ENCODE measurements at places on chromosomes 7 and 10.

DNA sequence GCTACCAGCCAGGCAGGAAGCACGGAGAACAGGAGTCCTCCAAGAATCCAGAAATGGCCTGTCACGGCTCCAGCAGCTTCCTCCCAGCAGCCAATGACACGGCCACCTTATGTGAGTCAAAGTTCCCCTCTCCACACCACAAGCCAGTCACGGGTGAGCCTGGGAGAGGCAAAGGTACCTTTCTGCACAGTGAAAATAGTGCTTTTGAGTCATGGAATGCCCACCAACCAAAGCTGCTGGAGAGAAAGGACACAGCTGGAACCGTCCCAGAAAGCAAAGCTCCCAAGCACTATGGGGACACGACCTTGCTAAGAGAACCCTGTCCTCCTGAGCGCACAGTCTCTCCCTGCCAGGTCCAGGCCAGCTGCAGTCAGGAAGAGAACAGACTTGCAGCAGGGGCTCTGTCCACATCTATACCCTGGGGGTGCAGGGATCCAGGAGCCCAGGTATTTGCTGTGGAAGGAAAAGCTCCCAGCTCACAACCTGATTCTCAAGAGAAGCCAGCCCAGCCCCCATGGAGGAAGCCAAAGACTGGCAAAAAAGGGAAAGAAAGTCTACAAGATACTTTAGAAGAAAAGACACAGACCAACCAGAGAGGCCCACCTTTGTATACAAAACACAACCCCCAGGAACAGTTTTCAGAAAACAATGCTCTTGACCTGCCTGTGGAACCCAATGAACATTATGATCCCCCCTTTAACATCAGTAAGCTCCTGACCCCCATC, 24.4 kb downstream of the C10orf71 start:
- DNase-seq, result no peak

GRCh38 chr10:87639493-87639892, 20.2 kb upstream of the PAPSS2 start:
- DNase-seq, result no peak

GRCh38 chr7:30562498-30562897, 32.2 kb upstream of the GARS1 start:
- DNase-seq, result no peak

DNA sequence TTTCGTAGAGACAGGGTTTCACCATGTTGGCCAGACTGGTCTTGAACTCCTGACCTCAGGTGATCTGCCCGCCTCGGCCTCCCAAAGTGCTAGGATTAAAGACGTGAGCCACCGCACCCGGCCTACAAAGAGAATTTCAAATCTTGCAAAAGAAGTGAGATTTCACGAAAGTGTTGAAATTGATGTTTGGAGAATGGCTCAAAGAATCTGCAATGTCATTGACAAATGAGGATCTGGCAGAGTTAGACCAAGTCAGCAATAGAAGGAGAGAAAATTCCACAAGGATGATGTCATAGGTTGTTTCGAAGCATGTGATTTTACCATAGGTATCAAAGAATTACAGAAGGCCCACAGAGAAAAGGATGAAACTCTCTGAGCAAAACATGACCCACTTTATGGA, 71.7 kb downstream of the LYZL2 start:
- peak; percentile 74 for DNase-seq

- DNase-seq, result peak; percentile 47
Observed at GRCh38 chr10:8543361-8544056, 489.0 kb downstream of the GATA3 start.

GRCh38 chr10:115969591-115969990, 303.4 kb downstream of the GFRA1 start:
- DNase-seq, result no peak

DNA sequence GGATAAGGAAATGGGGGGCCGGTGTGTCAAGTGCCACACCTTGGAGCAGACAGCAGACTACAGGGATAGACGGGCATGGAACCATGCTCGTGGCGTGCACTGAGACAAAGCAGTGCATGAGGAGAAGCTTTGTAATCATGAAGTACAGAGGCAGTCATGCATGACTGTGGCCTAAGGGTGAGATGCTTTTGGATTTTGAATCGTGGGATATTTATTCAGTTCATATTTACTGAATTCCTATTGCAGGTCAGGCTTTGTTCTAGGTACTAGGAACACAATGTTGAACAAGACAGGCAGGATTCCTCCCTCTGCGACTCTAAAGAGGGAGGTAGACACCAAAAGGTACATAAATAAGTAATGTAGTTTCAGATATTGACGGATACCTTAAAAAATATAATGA, 597.6 kb downstream of the PARD3 start:
- no peak for DNase-seq

DNA sequence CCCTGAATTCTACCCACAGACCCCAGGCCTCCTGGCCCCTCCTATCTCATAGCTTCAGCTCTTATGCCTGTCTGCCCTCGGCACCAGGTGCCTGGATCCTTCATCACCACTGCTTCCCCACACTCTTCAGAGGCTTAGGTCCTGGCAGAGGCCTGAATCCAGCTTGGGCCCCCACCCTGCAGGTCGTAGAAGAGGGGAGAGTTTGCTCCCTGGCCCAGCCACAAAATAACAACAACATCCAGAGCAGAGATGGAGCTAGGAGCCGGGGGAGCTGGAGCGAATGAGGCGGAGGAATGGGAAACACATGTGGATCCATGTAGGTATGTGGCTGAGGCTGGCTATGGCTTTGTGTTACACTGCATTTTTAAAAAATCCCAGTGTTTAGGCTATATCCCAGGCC, 7.8 kb upstream of the OPN4 start:
- no peak for DNase-seq

DNA sequence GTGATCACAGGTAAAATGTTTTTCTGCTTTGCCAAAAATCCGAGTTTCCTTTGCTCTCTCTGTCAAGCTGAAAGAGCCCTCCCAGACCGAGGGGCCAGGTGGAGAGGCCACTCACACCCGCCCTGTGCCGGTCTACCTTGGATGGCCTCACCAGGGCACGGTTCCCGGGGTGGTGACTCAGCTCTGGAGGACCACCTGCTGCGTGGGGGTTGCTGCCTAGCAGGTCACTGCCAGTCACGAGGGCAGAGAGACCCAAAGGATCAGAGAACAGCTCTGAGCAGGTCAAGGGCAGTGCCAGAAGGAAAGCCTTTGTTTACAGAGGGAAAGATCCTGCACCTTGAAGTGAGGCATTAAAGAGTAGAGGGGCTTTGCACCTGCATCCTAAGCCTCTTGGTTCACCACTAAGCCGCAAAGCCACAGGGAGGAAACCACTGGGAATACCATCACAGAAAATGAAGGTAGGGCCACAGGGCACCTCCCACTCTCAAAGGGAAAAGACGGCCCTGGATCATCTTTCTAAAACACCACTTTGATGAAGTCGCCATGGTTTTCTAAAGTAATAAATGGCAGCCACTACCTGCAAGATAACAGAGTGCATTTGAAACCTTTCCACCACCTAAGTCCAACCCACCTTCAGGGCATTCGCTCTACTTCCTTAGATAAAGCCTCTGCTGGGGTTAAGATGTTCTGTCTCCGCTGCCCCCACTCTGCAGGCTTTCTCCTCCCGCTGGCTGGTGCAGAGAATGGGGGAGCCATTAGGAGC, 160.3 kb upstream of the KLF14 start:
- peak; percentile 49 for DNase-seq

GRCh38 chr10:85124603-85125051, 796.2 kb downstream of the CCSER2 start:
- DNase-seq, result no peak

GRCh38 chr10:11441151-11441535, 170.3 kb downstream of the USP6NL start:
- DNase-seq, result no peak

DNA sequence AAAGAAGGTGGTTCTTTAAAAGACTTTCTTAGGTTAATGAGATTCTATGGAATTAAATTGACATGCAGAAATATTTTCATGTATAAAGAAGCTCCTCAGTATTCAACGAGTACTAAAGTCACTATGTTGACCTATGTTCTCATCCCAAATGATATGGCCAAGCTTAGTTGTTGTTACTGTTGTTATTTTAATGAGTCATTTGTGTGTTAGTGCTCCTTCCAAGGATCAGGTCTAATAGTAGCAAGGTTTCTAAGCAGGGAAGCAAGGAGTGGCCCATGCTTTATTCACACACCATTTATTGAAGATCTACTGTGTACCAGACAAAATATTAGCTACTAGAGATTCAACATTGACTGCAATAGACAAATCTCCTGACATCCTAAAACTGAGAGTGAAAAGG, 41.9 kb downstream of the LRRN3 start:
- no peak for DNase-seq

DNA sequence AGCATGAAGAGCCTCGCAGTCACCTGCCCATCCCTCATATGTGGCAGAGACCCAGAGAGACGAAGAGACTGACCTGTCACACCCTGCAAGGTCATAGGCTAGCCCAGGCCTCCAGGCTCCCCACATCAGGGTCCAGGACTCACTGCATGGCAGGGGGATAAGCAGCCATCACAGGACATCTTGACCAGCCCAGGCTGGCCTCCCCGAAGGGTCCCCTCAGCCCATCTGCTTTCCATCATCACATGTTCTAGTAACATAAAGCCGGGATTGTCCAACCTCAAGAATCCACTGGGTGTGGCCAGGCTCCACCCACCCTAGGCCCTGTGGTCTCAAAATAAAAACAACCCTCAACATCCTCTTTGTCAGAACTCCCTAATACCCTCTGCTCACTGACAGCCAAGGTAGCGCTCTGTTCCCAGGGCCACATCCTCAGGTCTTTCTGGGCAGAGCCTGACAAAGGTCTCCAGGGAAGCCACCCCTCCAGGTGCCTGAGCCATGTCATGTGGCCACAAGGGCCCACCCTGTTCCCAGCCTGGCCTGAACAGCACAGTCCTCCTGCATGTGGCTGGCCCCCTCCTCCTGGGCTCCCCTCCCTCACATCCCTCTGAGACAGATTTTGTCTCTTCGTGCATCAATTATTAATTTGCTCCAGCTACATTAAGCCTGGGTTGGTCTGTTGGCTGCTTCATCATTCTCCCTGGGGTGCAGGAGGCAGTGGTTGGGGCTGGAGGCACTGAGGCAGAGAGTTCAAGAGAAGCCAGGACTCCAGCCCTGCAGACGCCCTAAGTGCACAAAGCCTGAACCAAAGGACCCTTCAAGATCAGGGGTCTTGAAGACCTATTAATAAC, 131.8 kb upstream of the UNC5B start:
- DNase-seq, result no peak

DNA sequence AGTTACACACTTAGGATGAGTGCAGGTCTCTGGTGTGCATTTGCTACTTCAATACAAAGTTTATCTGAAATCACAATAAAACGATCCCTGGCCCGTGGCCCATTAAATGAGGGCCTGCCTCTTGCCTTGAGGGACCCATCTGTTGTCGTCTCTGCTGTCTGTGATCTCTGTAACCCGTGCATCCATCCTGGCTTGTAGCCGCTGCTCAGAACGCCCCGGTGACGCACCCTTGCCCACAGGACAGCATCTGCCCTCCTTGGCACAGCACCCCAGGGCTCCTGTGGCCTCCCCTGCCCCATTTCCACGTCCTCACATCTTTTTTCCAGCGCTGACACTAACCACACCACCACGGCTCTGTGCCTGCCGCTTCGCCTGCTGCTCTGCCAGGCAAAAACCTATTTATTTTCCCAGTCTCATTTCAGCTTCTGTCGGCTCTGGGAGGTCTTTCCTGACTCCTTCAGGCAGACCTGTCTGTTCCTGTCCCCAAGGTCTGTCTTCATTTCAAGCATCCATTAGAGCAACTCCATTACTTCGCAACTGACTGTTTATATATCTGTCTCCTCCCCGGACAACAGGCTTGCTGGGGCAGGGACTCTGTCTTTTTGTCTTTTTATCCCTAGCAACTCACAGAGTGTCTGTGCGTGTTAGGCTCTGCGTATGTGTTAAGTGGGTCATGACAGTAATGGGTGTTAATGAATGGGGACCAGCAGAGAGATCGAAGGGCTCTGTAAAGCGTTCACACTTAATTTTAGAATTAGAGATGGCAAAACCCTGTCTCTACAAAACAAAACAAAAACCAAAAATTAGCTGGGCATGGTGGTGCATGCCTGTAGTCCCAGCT, 16.4 kb downstream of the CARD11 start:
- DNase-seq, result no peak

GRCh38 chr7:123747620-123748141, 1.1 kb downstream of the WASL start:
- DNase-seq, result peak; percentile 32

- DNase-seq, result no peak
Observed at GRCh38 chr7:121334875-121335648, 6.3 kb downstream of the WNT16 start.

- no peak for DNase-seq
Observed at GRCh38 chr10:100327718-100328009, 2.4 kb downstream of the PKD2L1 start.

GRCh38 chr10:61935077-61935476, 33.6 kb downstream of the ARID5B start:
- no peak for DNase-seq

DNA sequence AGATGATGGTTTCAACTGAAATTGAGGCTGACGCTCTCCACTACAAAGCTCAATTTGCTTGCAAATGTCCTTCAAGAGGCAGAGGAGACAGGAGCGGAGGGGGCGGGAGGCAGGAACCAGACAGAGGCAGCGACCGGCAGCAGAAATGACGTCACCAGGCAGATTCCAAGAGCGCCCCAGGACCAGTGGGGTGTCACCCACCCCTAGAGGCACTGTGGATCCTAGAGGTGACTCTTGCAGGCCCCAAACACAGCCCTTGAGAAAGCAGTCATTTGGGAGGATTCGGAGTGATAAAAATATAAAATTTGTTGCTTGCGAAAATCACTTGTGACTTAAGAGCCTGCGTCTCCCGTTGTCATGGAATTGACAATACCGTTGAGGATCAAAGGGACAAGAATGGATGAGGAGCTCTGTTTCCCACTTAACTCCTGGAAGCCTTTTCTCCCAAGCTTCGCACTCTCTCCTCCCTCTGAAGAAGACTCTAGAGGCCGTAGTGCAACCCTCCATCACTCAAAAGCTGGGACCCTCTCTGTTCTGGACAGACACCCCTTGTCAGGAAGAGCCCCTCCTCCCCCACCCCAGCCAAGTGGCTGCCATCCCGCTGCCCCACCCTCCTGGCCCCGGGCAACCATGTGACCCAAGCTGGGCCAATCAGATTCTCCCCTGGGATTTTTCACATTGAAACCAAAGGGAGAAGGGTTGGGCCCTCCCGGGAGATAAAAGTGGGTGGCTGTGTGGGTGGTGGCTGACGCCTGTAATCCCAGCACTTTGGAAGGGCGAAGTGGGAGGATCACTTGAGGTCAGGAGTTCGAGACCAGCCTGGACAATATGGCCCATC, 16.3 kb upstream of the SLC29A4 start:
- DNase-seq, result no peak

- DNase-seq, result no peak
Observed at GRCh38 chr7:4048336-4048735, 633.8 kb upstream of the FOXK1 start.

DNA sequence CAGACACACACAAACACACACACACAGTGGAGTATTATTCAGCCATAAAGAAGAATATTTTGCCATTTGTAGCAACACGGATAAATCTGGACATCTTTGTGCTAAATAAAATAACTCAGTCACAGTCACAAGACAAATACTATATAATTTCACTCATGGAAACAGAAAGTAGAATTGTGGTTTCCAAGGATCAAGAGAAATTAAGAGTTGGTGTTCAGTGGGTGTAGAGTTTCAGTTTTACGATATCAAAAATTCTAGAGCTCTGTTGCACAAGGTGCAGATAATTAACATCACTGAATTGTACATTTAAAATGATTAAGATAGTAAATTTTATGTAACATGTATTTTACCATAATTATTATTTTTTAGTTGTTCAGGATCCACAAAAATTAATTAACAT, 1235.0 kb downstream of the XPNPEP1 start:
- no peak for DNase-seq

- no peak for DNase-seq
Observed at GRCh38 chr10:74704629-74705357, 121.6 kb upstream of the KAT6B start.

- no peak for DNase-seq
Observed at GRCh38 chr7:28626221-28626620, 213.9 kb downstream of the CREB5 start.

Measured in trophoblast cell (in vitro differentiated cells and primary cell).